ENCODE measurements at places on chromosomes 1 and 21.

- DNase-seq, result no peak
These were observed 4.5 kb upstream of the LRRC8D start for GRCh38 chr1:89816366-89816765.

GRCh38 chr1:50930193-50930592, 29.9 kb downstream of the FAF1 start:
- no peak for DNase-seq

- no peak for DNase-seq
These were observed 588.1 kb upstream of the BRINP3 start for GRCh38 chr1:191065771-191066170.

DNA sequence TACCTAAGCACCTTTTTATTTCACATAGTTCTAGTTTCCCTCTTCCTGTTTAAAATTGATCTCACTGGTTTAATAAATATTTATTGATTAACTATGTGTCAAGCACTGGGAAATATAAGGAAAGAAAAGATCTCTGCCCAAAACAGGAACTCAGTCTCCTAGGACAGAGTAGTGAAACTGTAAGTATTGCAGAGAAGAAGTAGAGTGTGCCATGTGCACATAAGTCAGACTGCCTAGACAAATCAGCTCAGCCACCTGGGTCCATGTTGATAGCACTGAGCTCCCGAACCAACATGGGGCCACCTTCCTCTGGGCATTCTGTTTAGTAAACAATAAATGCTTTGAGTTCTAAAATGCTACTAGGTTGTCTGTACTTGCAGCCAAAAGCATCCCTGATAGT, 9.8 kb upstream of the SSX2IP start:
- DNase-seq, result no peak

DNA sequence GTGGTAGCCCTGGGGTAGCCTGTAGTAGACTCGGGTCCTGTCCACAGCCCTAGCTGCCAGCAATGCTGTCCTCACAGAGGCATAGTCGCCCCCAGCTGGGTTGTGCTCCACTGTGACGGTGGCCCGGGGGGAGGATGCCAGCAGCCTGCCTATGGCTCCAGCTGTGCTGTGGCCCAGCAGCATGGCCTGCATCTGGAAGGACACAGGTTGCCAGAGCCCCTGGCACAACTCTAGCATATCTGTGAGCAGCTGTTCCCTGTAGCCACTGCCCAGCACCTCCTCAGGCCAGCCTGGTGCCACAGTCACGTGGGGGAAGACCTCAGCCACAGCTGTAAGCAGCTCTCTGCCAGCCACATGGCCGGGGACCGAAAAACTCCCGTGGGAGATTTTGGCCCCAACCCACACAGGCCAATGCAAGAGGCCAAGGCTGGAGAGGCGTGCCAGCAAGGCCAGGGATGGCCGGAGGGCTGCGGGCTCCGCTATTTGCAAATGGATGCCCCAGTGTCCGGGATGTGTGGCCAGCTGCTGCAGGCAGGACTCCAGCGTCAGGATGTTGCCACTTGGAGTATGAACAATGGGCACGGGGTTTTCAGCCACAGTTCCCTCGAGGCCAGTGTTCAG, 13.9 kb downstream of the FAM151A start:
- DNase-seq, result no peak

DNA sequence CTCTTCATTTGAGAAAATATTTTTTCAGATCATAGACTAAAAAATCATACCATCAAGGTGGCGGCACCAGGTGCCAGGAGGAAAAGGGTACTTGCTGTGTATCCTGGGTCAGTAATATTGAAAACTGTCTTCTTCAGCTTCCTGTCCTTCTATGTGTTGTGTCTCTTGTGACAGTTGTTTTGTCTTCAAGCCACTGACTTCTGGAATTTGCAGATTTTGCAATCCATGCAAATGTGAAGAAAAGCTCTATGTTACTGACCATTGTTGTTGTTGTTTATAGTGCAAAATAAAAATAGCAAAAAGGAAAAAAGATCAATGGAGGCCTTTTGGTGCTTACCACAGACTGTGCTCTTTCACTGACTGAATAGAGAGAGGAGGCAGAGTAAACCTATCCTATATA, 83.2 kb upstream of the RHOU start:
- no peak for DNase-seq

DNA sequence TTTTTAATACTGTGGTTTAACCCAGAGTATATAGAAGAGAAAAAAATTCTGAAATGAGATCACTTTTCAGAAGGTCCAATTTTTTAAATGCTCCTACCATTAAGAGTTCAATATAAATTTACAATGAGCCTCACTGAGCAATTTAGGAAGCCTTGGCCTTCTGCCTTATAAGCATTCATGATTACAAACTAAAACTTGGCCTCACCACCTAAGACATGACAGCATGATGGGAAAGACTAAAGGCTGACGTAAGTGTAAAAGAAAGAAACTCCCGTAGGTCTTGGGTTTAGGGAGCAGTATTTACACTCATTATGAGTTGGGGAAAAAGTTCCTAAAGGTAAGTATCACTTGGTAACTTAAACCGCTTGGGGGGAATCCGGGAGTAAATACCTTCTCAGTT, 70.7 kb upstream of the ESRRG start:
- no peak for DNase-seq

DNA sequence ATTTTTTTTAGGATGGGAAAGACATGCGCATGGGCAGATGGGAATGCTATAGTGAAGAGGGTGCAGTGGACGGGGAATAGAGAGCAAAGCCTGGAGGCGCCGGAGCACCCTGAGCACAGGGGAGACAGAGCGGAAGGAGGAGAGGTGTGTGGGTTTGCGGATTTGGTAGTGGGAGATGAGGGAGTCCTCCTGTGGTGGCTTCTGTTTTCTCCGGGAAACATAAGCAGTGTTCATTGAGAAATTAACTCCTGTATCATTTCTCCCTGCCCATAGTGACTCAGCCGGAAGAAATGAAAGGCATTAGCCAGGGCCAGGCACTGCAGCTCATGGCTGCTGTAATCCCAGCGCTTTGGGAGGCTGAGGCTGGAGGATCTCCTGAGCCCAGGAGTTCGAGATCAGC, 4.7 kb upstream of the PTPRF start:
- no peak for DNase-seq

GRCh38 chr1:167752219-167752985, 30.6 kb downstream of the MPZL1 start:
- no peak for DNase-seq

- no peak for DNase-seq
These were observed 4.0 kb downstream of the CHI3L1 start for GRCh38 chr1:203182387-203182953.

- peak; percentile 34 for DNase-seq
These were observed 18.4 kb downstream of the LORICRIN start for GRCh38 chr1:153277852-153278251.

DNA sequence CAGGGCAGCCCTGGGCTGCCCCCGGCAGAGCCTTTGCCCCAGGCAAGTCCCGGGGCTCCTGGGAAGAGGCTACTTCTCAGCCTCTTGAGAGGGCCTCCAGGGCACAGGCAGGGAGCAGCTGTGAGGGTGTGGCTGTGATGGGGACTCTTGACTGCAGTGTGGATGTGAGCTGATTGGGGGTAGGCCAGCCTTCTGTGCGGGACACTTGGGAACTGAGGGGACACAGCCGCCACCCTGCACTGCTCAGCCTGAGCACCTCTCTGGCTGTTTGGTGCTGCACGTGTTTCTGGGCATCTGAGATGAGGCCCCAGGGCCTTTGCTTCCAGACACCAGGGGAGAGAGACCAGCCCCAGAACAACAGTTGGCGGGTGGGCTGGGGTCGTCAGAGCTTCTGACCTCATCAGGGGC, 62.1 kb downstream of the SKI start:
- peak; percentile 22 for DNase-seq

GRCh38 chr1:166117776-166118175, 49.0 kb downstream of the FAM78B start:
- no peak for DNase-seq

GRCh38 chr1:35367914-35368313, 99.4 kb downstream of the ZMYM4 start:
- DNase-seq, result no peak

DNA sequence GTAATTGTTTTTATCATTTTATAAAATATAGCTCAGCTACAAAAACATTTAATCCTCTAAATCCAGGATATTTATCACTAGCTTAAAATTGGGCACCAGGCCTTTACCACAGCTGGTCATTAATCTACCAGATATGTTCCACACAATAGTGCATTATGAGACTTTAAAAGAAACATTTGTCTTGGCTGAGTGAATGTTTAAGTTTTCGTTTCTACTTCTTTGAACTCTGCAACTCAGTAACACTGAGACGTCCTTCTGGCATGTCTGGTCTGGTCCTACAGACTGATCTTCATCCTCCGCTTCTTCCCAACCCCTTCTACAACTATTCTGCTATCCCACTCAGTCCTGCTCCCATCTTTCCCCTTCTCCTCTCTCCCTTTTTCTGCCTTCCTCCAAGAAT, 296.2 kb downstream of the NEGR1 start:
- DNase-seq, result no peak

GRCh38 chr21:42860345-42860744, 19.0 kb downstream of the WDR4 start:
- DNase-seq, result no peak

DNA sequence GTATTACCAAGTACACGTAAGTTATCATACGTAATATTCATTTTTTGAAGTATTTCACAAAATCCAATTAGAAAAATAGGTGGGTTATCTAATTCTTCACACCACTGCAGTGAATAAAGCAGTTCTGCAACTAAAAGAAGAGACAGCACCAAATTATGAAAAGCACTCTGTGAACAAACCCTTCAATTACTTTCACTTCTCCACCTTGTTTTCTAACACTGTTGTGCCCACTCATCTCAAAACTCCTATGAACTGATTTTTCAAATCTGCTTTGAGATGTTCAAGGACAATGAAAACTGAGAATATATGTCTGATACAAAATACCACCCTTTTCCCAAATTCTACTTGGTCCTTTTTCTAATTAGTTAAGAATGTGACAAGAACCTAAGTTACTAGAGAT, 39.4 kb downstream of the LTN1 start:
- no peak for DNase-seq

- DNase-seq, result no peak
These were observed 3.7 kb downstream of the LYPLAL1 start for GRCh38 chr1:219177363-219177762.

- no peak for DNase-seq
These were observed 61.1 kb upstream of the C1orf87 start for GRCh38 chr1:60134716-60135115.

DNA sequence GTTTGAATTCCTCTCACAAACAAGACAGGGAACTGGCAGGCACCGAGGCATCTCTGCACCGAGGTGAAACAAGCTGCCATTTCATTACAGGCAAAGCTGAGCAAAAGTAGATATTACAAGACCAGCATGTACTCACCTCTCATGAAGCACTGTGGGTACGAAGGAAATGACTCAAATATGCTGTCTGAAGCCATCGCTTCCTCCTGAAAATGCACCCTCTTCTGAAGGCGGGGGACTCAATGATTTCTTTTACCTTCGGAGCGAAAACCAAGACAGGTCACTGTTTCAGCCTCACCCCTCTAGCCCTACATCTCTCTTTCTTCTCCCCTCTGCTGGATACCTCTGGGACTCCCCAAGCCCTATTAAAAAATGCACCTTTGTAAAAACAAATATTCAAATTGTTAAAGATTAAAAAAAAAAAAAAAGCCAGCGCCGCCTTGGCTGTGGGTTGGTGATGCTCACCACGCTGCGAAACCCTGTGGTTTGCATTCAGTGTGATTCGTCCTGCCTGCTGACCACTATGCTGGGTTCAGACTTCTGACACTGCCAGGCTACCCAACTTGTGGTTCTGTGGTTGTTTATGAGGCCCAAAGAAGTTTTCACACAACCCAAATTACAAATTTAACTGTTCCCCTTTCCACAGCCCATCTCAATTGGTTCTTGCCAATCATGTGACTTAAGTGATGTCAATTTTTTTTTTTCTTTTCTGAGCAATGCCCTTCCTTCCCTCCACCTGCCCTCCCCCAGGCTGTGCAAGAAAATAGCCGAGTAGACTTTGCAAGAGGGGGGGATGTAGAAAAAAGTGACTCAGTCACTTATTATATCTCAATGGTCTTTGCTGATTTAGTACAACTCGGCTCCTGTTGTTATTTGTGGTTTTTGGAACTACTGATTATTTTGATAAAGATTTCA, at the start of gene RUNX1:
Gene RUNX1 (minus strand): TSS at position 597 of the 912 bp plus-strand sequence.
- DNase-seq, result peak; percentile 71

GRCh38 chr1:179925922-179926849, 28.4 kb upstream of the CEP350 start:
- DNase-seq, result no peak

DNA sequence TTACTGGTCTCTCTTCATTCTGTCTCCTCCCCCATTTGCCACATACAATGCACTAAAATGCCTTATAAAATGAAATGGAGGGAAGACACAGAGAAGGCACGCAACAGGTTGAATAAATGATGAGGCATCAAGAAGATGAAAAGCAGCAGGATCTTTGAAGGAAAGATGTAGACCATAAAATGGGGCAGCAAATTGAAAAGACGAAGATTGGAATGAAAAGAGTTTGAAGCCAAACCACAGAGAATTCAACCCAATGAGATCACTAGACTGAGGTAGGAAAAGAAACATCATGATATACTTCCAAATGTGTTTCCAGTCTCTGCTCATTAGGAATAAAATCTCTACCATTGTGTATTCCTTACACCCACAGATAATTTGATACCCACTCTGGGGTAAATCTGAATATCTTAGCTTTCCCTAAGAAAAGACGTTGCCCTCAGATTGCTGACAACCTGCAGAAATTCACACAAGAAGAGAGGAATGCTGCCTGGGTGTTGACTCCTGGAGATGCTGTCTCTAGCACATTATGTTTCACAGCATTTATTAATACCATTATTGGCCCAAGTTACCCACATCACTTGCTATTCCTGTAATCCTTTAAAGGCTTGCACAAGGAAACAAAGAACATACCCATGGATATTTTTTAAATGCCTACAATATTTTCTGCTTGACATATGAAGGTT, 230.9 kb downstream of the LTN1 start:
- no peak for DNase-seq

GRCh38 chr1:94799206-94799605, 21.0 kb upstream of the SLC44A3 start:
- no peak for DNase-seq

GRCh38 chr1:178020968-178021640, 51.2 kb upstream of the SEC16B start:
- DNase-seq, result no peak

DNA sequence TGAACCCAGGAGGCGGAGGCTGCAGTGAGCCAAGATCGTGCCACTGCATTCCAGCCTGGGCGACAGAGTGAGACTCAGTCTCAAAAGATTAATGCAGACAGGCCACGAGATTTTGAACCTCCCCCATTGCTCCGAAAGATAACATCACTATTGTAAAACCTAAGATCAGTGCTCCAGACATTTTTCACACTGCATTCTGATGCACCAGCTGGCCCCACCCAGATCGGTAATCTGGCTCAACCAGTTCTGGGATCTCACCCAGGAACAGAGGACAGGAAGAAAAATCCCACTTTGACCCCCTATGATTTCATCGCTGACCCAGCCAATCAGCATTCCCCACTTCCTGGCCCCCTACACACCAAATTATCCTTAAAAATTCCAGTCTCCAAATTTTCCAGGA, 10.7 kb upstream of the CSRP1 start:
- DNase-seq, result no peak

DNA sequence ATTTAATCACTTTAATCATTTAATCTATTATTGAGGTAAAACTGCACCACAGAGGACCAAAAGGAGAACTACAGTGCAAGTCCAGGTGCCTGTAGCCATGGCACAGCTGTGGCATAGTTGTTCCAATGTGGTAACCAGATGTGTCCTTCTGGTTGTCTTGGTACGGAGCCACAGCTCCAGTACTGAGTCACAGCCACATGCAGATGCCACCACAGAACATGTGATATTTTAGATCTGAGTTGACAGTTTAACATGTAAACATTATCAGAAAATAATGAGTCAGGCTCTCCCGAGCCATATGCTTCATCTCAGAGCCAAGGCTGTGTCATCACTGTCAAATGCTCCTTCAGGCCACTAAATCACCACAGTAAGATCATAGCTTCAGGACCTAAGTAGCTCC, 56.4 kb upstream of the RGS7 start:
- DNase-seq, result no peak
